ENCODE measurements at places on chromosomes 4 and X. TPM values are rescaled to one million over a fixed set of nuclear protein-coding genes. Genes with fewer than 3 reads are reported as not detected.

ESX1 gene
- total RNA-seq, result not detected

NPY2R gene
- not detected for total RNA-seq

ABLIM2 gene
- total RNA-seq, result 0.75 TPM

CYLC1 gene
- not detected for total RNA-seq

FAM47A gene
- total RNA-seq, result not detected

BEX4 gene
- total RNA-seq, result 26.5 TPM

SLC30A9 gene
- 31.0 TPM for total RNA-seq

CLIC2 gene
- total RNA-seq, result 15.5 TPM

RTL5 gene
- total RNA-seq, result 0.84 TPM

NOCT gene
- total RNA-seq, result 11.9 TPM

POU3F4 gene
- total RNA-seq, result not detected

S100P gene
- 3.1 TPM for total RNA-seq

Measured in liver (tissue), 10 donors.